ENCODE measurements at places on chromosomes 7 and 10.

DNA sequence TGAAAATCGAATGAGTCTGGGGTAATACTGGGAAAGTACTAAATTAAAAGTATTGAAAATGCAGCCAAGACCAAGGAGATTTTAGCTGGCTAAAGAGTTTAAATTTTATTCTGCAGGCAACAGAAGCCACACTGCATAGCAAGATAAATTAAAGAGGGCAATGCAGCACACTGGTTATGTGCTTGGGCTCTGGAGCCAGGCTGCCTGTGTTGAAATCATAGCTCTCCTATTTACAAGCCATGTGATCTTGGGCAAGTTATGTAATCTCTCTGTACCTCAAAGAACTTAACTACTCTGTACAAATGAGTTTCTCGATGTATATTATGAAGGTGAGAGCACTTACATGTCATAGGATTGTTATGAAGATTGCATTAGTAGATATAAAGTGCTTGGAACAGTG lies 9.9 kb downstream of the SLC25A13 start:
- DNase-seq, result no peak

DNA sequence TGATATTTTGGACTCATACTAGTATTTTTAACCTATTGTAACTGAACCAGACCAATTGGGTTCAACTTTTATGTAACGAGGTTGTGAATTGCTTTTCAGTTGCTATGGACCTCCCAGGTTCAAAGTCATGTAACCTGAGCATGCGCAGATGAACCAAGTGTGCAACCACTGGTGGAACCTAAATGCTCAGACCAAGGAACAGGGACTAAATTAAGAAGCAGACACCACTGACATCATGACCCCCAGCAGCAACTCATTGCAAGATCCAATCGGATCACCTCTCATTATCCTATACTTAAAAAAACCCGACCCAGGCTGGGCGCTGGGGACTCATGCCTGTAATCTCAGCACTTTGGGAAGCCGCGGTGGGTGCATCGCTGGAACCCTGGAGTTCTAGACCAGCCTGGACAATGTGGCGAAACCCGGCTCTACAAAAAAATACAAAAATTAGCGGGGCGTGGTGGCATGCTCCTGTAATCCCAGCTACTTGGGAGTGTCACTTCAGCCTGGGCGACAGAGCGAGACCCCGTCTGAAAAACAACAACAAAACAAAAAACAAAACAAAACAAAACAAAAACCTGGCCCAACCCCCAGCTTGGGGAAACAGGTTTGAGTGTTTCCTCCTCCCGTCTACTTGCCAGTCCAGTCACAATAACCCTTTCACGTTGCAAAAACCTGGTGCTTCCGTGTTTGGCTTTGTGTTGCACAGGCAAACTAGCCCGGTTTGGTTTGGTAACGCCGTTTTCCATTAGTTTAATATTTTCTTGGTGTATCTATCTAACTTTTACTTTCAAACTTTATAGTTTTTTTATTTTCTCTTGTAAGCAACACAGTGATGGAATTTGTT lies 11.3 kb upstream of the ZNF518A start:
- DNase-seq, result no peak

DNA sequence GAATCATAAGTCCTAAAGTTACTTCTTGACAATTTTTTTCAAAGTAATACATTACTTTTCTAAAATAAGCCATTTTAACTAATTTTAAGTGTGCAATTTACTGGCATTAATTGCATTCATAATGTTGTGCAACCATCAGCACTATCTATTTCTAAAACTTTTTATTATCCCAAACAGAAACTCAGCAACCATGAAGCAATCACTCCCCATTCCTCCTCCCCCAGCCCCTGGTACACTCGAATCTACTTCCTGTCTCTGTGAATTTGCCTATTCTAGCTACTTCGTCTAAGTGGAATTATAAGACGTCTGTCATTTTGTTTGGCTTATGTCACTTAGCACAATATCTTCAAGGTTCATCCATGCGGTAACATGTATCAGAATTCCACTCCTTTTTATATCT lies 84.9 kb downstream of the MKX start:
- DNase-seq, result no peak

GRCh38 chr7:6516387-6516983 lies 34.8 kb downstream of the GRID2IP start:
- DNase-seq, result peak; percentile 75

DNA sequence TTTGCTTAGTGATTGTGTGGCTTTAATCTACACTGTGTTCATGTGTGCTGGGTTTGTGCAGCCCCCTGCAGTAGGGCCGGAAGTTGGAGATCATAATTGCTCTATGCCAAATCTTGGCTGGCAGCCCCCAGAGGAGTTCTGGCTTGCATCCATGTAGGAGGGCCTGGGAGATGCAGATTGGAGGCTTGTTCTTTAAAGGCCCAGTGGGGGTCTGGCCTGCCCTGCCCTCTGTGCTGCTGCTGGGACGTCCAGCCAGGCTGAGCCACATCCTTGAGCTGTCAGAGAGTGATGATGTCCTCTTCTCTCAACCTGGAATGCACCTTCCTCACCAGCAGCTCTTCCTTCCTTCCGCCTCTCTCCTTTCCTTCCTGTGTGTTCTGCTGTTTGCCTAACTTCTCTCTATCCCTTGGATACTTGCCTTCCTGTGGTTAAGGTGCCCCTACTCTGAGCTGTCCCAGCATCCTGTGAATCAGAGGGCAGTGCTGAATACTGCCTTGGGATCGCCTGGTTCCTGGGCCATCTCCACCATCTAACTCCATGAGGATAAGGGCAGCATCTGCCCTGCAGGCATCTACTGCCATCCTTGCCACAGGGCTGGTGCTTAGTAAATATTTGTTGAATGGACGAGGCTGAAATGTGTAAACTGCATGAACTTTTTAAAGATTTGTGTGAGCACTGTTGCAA lies 30.2 kb downstream of the DOCK1 start:
- DNase-seq, result no peak

DNA sequence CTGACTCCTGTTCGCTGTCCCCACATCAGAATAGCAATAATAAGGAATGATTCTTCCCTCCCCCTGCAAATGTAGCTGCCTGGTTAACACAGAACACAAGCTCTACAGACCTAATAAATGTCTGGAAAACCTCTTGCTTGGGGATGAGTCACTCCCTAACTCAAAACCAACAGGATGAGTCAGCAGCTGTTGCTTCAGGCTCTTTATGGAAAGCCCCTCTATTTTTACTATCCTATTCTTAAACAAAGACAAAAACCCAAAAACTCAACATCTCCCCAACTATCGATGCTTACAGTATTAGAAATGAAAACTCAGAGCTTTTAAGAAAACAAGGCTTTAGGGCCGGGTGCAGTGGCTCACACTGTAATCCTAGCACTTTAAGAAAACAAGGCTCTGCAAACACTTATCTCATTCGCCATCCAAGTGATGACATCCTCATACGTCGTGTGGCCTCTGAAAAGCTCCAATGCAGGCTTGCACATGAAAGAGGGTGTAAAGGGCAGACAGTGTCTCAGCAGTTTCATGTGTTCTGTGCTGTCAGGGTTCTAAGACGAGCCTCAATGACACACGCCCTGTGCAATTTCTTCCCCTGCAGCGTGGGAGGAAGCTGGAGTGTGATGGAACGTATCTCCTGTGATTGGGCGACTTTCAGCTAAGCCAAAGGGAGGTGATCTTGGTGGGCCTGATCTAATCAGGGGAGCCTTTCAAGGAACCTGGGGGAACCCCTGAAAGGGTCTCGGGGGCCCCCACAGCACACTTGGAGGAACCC lies 70.1 kb downstream of the AMZ1 start:
- peak; percentile 96 for DNase-seq

All from hematopoietic multipotent progenitor cell treated with erythropoietin and hydrocortisone succinate and interleukin-3 and kit ligand, for 17 days (in vitro differentiated cells).